Regular cardiac myocyte (primary cell): ENCODE measurements at places on chromosomes 2 and 18. TPM values are rescaled to one million over a fixed set of nuclear protein-coding genes. Genes with fewer than 3 reads are reported as not detected.

The LANCL1 gene
- total RNA-seq, result 52.5 and 58.9 TPM in 2 replicates

The CFAP221 gene
- total RNA-seq, result under 0.01 TPM in 2 replicates

The GPN1 gene
- 30.7 and 60.2 TPM in 2 replicates for total RNA-seq

The SH3YL1 gene
- 23.0 and 43.7 TPM in 2 replicates for total RNA-seq

The TFCP2L1 gene
- 0.19 and 0.28 TPM in 2 replicates for total RNA-seq

The FAM124B gene
- 0.38 and 0.56 TPM in 2 replicates for total RNA-seq

The MOGAT1 gene
- total RNA-seq, result not detected in 2 replicates

The LONRF2 gene
- total RNA-seq, result under 0.01 and 0.19 TPM in 2 replicates

The LYG2 gene
- total RNA-seq, result not detected in 2 replicates

The ACTR3 gene
- total RNA-seq, result 242 and 358 TPM in 2 replicates

The HOXD8 gene
- total RNA-seq, result 0.38 and 0.85 TPM in 2 replicates

The CD8B gene
- not detected in 2 replicates for total RNA-seq

The CENPA gene
- total RNA-seq, result 2.0 and 17.4 TPM in 2 replicates

The RNF152 gene
- 60.3 and 90.5 TPM in 2 replicates for total RNA-seq

The DAPL1 gene
- total RNA-seq, result not detected in 2 replicates

The TIGD1 gene
- total RNA-seq, result 2.7 and 3.7 TPM in 2 replicates

The PSTPIP2 gene
- 7.3 and 10.0 TPM in 2 replicates for total RNA-seq

The ECEL1 gene
- total RNA-seq, result not detected in 2 replicates
